Activated CD8-positive, alpha-beta T cell treated with anti-CD3 and anti-CD28 coated beads, Interleukin-2, amount 10 ng/mL, durations not matched to agents 7 days and 5 days (primary cell): ENCODE measurements at places on chromosomes 3 and 15. TPM values are rescaled to one million over a fixed set of nuclear protein-coding genes. Genes with fewer than 3 reads are reported as not detected.

The FANCD2OS gene
- total RNA-seq: not detected

The EIF4E3 gene
- 59.4 TPM for total RNA-seq

- H3K27ac ChIP-seq: no peak overlapping the region
- H3K27me3 ChIP-seq: no peaks in the 10 kb centered on the region
- H3K4me3 ChIP-seq: no peak overlapping the region
- no peaks in the 10 kb centered on the region for H3K4me1 ChIP-seq
Measured at GRCh38 chr15:69265347-69265955, 33.3 kb upstream of the PAQR5 start.

- H3K27ac ChIP-seq: peak overlapping the region; percentile 16
- no peak overlapping the region for H3K4me3 ChIP-seq
- peaks cover 5% of the 10 kb centered on the region for H3K36me3 ChIP-seq
Measured at GRCh38 chr15:60787837-60788691, 309.1 kb upstream of the ICE2 start.

DNA sequence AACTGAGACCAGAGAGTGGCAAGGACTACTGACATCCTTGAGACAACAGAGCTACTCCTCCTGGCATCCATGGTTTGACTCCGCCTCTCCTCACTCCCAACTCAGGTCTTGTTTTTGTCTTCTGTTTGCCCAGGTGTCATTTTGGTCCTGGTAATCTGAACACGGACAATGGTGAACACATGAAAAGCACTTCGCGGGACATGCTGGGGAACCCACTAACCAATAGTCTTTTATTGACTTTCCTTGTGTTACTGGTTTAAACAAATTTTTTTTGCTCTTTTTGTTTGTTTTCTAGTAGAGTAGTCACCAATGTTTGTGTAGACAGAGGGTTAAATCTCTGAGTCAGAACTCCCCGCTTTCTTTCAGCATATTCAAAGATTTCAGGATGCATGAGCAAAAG lies 38.4 kb downstream of the LARP6 start:
- peaks cover 8% of the 10 kb centered on the region for H3K4me1 ChIP-seq
- H3K27me3 ChIP-seq: peaks cover 5% of the 10 kb centered on the region
- no peak overlapping the region for H3K27ac ChIP-seq
- no peak for DNase-seq

GRCh38 chr15:30922480-30923311 lies 19.0 kb downstream of the FAN1 start:
- peaks cover 21% of the 10 kb centered on the region for H3K36me3 ChIP-seq
- no peaks in the 10 kb centered on the region for H3K27me3 ChIP-seq
- no peaks in the 10 kb centered on the region for H3K4me1 ChIP-seq
- H3K27ac ChIP-seq: peak overlapping the region; percentile 16

DNA sequence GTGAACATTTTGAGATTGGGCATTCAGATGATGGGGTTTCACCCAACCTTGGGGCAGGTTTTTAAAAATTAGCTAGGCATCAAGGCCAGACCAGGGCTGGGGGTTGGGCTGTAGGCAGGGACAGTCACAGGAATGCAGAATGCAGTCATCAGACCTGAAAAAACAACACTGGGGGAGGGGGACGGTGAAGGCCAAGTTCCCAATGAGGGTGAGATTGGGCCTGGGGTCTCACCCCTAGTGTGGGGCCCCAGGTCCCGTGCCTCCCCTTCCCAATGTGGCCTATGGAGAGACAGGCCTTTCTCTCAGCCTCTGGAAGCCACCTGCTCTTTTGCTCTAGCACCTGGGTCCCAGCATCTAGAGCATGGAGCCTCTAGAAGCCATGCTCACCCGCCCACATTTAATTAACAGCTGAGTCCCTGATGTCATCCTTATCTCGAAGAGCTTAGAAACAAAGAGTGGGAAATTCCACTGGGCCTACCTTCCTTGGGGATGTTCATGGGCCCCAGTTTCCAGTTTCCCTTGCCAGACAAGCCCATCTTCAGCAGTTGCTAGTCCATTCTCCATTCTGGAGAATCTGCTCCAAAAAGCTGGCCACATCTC lies 6.1 kb downstream of the RHO start:
- no peaks in the 10 kb centered on the region for H3K36me3 ChIP-seq
- H3K4me1 ChIP-seq: no peaks in the 10 kb centered on the region
- no peak for DNase-seq
- no peak overlapping the region for H3K4me3 ChIP-seq

DNA sequence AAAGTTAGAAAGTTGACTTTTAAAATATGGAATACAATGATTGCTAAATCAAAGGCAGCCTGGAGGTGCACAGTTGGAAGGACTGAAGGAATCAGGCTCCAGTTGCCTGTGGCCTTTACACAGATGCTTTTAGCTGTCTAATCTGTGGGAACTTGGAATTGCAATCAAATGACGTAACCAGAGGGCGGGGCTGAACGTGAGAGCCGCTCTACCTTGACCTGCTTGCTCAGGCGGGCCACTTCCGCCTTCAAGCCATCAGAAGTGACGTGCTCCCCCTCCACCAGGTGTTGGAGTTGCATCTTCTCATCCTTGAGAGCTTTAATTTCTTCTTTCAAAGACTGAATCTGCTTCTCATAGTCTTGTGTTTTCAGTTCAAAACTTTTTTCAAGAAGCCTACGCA lies 37.7 kb upstream of the GNB5 start:
- no peak overlapping the region for H3K4me3 ChIP-seq
- no peaks in the 10 kb centered on the region for H3K27me3 ChIP-seq
- H3K4me1 ChIP-seq: peaks cover 21% of the 10 kb centered on the region
- DNase-seq: no peak
- no peaks in the 10 kb centered on the region for H3K36me3 ChIP-seq

DNA sequence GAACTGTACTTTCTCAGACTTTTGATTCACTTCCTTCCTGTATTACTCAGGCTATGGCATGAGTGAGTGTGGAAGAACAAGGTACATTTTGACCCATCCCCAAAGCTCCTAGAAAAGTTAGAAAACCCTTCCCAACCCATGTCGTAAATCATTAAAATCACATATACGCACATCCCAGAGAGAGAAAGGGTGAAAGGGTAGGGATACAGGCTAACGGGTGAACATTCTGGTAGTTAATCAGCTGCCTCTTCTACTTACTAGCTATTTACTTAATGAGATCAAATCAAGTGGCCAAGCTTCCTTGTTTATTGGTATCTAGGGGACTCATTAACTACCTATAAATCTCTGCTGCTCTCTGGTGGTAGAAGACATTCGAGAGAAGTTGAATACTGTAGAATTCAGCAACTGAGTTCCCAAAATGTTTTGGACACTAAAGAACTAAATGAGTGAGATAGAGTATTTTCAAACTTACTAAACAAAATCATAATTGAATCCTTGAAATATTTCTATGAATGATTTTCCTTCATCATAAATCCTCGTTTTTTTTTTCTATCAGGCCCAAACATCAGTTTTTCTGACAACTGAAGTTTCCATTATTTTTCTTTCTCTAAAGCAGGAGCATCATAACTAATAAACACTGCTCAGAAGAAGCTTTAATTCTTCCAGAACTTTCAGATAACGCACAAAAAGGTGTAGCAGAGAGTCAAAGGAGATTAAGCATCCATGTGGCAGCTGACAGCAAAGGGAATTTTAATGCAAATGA lies 124.2 kb downstream of the IMPG2 start:
- H3K36me3 ChIP-seq: no peaks in the 10 kb centered on the region
- peaks cover 11% of the 10 kb centered on the region for H3K27me3 ChIP-seq
- H3K4me3 ChIP-seq: no peak overlapping the region
- no peak for DNase-seq
- no peaks in the 10 kb centered on the region for H3K4me1 ChIP-seq

DNA sequence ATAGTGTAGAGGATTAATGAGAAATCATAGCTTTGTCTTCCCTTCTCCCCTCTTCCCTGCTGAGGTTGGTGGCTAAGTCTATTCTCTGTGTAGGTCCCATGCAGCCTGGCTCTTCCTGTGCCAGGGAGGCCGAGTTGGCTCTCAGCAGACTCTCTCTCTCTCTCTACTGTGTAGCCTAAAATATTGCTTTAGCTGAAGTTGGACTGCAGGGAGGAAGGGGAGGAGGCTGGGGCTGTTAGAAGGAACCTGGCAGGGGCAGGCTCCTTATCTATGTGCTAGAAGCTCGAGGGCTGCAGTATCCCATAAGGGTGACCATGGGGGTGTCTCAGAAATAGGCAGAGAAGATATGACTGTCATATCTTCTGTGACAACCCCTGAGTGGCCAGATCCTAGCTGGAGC lies 160.8 kb downstream of the EPHB1 start:
- no peaks in the 10 kb centered on the region for H3K4me1 ChIP-seq
- no peak overlapping the region for H3K4me3 ChIP-seq
- no peak for DNase-seq
- no peak overlapping the region for H3K27ac ChIP-seq
- no peaks in the 10 kb centered on the region for H3K27me3 ChIP-seq

DNA sequence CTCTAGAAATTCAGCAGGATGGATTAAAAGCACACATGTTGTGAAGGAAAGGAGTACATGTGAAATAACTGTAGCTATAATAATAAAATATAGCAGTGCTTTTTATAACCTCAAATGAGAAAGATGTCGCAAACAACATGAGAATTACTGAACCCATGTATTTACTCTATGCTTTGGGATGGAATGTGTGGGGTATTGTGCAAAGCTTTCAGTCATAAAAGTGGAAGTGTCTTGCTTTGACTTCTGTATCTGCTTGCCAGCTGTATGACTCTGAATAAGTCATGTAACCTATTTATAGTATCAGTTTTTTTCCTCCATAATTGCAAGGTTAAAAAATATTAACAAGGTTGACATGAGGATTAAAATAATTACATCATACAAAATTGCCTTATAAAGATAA lies 519.3 kb upstream of the CADM2 start:
- H3K4me3 ChIP-seq: no peak overlapping the region
- no peak for DNase-seq
- no peaks in the 10 kb centered on the region for H3K27me3 ChIP-seq
- H3K36me3 ChIP-seq: no peaks in the 10 kb centered on the region

DNA sequence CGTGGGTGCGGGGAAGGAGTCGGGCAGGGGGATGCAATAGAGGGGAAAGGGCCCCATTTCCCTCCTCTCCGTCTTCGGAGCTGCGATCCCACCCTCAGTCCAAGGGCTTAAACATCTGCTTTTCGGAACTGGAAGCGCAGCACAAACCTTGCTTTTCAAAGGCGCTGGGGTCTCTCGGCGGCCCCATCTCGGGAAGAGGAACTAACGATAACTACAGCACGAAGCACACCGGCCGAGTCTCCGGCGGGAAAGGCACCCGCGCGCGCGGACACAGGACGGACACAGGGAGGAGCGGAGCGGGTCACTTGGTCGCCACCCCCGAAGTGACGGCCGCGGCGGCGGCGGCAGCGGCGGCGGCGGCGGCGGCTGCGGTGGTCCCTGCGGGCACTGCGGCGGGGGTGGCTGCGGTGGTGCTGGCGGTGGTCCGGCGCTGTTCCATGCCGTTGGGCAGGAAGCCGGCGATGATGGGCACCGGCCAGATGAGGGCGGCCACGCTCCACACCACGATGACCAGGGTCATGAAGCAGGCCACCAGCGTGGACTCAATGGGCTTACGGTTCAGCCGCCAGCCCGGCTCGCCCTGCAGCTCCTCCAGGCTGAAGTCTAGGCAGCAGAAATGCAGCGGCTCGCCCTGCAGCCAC lies 1.1 kb downstream of the TMEM158 start:
- peaks cover 3% of the 10 kb centered on the region for H3K36me3 ChIP-seq
- peak; percentile 45 for DNase-seq
- H3K4me3 ChIP-seq: peak overlapping the region; percentile 68
- peaks cover 72% of the 10 kb centered on the region for H3K27me3 ChIP-seq
- peaks cover 11% of the 10 kb centered on the region for H3K4me1 ChIP-seq

DNA sequence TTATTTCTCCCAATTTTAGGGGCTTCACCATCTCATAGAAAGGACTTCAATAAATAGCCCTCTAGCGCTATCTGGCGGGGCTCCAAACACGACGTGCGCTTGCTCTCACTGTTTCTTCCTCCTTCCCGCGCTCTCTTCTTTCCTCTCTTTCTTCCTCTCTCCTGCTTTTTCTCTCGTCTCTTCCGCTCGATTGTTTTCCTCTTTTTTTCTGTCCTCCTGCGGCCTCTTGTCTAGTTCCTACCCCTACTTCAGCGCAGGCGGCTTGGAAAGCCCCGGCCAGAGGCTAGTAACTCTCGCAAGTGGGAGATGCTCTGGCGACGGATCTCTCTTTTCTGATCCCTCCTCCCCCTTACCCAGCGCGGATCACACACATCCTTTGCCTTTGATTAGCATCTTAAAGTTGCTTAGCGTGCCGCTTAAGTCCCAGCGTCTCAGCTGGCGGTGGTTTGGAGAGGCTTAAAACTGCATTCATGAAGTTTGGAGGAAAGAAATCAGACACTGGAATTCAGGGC lies 6.2 kb upstream of the MEIS2 start:
- no peak for DNase-seq
- H3K36me3 ChIP-seq: peaks cover 7% of the 10 kb centered on the region
- H3K27ac ChIP-seq: no peak overlapping the region
- no peak overlapping the region for H3K4me3 ChIP-seq
- H3K27me3 ChIP-seq: peaks cover 80% of the 10 kb centered on the region
- H3K4me1 ChIP-seq: peaks cover 13% of the 10 kb centered on the region
